ENCODE measurements at places on chromosomes 4 and X.

GRCh38 chr4:187618701-187619281 is 376.8 kb upstream of the ZFP42 start:
- peak; percentile 42 for DNase-seq

- no peak for DNase-seq
Observed at GRCh38 chr4:11532138-11532537, 103.4 kb upstream of the HS3ST1 start.

GRCh38 chr4:76219299-76220055 is 5.9 kb upstream of the SCARB2 start:
- DNase-seq, result peak; percentile 47

GRCh38 chrX:38402118-38402517 is 49.7 kb downstream of the OTC start:
- no peak for DNase-seq

- no peak for DNase-seq
Observed at GRCh38 chr4:40401631-40402030, 66.5 kb downstream of the CHRNA9 start.

Measured in EL (cell line).